Activated T-cell treated with anti-CD3 and anti-CD28 coated beads for 48 hours (primary cell): ENCODE measurements at places on chromosomes 7 and 10.

GRCh38 chr10:58334817-58335305 lies at the start of gene UBE2D1:
Gene UBE2D1 (plus strand): TSS chr10:58335006. CDS start chr10:58335202, 196 bp downstream.
- peak; percentile 84 for DNase-seq

DNA sequence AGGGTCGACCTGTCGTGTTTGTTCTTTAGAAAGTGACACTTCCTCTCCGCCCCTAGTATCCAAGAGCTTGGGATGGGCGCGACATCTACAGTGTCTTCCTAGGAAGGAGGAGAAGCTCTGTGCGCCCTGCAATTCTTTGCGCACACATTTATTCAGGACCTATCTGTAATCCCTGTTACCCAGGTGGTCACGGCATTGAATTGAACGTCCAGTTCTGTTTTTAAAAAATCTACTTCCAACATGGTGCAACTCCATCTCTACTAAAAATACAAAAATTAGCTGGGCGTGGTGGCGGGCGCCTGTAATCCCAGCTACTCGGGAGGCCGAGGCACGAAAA lies 606 bp upstream of the LAMB1 start:
- no peak for DNase-seq

DNA sequence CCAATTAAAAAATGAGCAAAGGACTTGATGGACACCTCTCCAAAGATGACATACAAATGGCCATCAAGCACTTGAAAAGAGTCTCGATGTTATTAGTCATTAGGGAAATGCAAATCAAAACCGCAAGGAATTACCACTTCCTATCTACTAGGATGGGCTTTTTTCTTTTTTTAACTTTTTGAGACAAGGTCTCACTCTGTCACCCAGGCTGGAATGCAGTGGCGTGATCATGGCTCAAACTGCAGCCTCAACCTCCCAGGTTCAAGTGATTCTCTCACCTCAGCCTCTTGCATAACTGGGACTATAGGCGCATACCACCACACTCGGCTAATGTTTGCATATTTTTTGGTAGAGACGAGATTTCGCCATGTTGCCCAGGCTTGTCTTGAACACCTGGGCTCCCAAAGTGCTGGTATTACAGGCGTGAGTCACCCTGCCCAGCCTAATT lies 13.6 kb downstream of the NKX1-2 start:
- no peak for DNase-seq

DNA sequence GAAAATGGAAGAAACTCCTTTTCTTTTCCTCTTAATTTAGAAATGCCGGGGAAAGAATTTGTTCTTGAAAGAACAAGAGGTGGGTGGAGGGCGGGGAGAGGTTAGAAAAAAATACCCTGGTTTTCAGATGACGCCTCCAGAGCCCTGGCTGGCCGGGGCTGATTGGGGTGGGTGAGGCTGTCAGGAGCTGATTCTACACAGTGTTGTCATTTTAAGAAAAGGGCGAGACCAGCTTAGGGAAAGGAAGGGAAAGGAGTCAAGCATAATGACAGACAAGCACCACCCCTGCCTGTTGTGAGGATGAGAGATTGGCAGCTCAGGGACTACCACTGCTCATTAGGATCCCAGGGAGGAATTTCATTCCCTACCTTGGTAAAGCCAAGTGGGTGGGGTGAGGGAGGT lies 9.9 kb upstream of the FAM180A start:
- DNase-seq, result no peak
